ENCODE measurements at places on chromosomes 1 and 21.

- DNase-seq = no peak
These were observed 30.0 kb downstream of the C2CD2 start for GRCh38 chr21:41923631-41924367.

- no peak for DNase-seq
These were observed 65.2 kb downstream of the PUM1 start for GRCh38 chr1:31000301-31000700.

DNA sequence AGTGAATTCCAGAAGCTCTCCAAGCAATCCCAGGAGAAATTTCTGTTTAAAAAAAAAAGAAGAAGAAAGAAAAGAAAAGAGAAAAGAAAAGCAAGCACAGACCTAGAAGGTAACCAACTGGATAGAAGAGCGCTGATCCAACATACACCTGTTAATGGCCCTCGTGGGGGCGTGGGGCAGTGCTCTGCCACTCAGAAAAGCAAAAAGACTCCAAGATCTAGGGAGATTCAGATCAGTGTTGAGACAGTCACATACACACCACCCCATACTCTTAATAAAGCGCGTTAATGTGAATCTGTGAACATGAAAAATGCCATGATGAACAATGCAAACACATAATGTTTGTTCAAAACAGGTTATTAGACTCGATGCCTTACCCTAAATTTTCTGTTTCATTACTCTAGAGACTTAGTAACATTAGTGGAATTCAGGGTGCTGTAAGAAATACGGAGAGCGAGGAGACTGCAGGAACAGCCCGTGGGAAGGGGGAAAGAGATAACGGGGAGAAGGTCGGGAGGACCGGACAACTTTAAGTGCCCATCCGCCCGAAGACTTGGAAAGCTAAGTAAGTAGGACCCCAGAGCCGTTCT lies 406 bp downstream of the NME7 start:
- no peak for DNase-seq

DNA sequence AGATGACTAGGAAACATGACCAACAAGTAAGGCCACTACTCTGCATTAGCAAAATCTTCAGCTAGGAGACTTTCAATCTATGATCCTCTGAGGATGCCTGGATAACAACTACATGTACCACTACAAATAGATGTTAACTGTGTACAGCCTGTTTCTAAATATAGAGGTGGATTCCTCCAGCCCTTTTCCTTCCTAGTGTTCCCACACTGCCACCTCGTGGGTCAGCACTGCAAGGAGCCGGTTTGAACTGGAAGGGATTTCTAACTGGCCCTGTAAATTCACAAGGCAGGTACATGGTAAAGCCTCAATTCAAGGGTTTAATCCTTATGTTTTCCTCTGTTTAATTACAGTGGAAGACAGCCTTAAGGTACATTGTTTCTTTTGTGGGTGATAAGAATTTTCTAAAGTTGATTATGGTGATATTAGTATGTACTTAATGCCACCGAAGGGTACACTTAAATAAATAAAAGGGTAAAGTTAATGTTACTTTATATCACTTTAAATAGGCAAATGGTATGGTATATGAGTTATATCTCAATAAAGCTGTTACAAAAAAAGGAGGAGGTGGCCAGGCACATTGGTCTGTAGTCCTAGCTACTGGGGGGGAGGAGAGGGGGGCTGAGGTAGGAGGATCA lies 14.4 kb downstream of the SMYD3 start:
- DNase-seq = no peak

- no peak for DNase-seq
These were observed 67.5 kb upstream of the ACOT11 start for GRCh38 chr1:54480525-54480848.

DNA sequence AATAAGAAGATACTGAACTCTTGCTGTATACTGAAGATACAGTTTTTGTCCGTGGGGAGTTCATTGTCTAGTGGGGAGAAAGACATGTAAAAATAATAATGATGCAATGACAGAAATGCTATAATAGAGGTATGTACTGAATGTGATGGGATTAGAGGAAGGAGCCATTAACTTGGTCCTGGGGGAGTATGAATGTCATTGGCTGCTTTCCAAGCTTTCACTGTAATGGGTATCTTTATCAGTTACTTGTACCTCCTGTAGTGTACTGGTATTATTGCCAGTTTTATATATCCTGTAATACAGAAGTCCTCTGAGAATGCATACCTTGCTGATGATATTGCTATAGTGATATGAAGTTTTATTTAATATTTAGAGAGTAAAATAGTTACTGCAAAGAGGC lies 7.4 kb downstream of the BTBD8 start:
- DNase-seq = no peak

DNA sequence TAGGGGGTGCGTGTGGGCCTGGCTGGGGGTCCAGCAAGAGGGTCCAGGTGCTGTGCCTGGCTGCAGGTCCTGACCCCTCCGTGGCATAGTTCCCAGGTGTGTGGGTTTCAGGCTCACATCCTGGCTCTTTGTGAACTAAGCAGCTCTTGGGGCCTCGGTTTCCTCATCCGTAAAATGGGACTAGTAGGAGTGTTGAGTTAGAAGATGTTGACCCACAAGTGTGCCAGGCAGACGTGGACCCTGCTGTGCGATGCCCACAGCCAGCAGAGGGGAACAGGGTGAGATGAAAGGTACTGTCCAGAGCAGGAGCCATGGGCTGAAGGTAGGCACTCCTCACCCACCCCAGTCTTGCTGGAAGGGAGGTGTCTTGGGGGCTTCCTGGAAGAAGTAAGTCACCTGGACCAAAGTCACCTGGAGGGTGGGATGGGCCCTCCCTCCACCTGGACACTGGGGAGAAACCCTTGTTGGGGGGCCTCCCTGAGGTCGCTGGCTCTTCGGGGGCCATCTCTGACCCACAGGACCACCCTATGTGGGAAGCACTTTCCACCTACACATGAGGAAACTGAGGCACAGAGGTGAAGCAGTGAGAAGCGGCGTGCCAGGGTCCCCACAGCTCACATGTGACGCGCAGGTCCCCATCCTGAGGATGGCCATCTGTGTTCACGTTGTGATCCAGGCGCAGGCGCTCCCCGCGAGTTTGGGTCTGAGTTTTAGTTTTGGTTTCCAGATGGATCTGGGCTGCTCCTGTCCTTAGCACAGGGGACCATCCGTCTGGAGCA lies 1.4 kb downstream of the ARHGEF16 start:
- no peak for DNase-seq

DNA sequence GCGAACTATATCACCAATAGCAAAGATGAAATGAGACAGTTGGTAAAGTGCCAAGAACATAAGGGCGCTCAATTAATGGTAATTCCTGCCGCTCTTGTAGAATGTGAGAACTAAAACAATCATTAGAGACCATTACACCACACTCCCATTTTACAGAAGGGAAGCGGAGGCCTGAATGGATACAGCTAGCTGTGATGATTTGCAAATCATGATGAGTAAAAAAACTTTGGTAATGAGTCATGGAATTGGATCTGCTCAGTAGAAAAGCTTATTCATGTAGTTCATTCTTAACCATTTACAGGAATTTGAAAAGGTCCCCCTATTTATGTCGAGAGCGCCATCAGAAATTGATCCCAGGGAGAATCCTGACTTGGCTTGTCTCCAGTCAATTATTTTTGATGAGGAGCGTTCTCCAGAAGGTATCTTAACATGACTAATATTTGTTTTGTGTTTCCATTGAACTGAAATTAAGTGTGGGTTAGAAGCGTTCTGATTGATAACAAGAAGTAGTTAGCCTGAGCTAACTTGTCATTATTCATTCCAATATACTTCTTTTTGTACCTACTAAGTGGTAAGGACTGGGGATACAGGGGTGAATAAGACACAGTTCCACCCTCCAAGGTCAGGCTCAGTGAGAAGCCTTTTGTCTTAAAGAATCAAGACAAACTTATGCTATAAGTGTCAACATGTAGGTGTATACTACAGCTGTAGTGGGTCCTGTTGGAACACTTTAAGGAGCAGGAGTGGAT lies 812 bp downstream of the TTC4 start:
- DNase-seq = peak; percentile 38

GRCh38 chr21:43793243-43793642 lies 3.9 kb downstream of the RRP1 start:
- DNase-seq = no peak

DNA sequence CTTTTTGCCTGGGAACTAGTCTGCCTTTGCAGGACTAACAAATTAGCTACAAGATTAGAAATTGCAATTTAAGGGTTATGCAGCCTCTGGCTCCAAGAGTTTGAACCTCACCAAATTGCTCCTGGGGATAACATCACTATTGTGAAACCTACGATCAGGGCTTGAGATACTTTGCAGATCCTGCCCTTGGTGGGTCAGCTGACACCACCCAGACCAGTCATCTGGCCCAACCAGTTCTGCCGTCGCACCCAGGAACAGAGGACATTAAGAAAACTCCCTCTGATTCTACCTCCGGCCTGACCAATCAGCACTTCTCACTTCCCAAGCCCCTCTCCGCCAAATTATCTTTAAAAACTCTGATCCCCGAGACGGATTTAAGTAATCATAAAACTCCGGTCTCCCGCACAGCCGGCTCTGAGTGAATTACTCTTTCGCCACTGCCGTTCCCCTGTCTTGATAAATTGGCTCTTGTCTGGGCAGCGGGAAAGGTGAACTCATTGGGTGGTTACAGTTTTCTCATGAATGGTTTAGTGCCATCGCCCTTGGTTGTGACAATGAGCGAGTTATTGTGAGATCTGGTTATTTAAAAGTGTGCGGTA lies 32.9 kb upstream of the B3GALT5 start:
- no peak for DNase-seq

Measured in non-pigmented ciliary epithelial cell (primary cell).